Erythroblast (primary cell): ENCODE measurements at places on chromosomes 12 and 14.

DNA sequence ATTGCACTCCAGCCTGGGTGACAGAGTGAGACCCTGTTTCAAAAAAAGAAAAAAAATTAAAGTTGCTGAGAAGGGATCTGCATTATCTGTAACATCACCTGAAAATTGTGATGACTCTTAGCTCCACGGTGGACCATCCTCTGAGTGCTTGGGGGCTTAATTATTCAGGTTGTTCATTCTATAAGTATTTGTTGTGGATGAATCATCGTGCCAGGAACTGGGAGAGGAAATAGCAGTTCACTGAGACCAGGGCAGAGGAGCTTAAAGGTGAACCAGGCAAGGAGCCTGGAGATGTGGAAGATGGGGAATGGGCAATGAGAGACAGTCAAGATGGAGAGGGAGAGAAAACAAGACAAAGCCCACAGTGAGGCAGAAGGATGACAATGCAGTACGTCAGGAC lies 25.5 kb upstream of the GSC start:
- no peak for DNase-seq

DNA sequence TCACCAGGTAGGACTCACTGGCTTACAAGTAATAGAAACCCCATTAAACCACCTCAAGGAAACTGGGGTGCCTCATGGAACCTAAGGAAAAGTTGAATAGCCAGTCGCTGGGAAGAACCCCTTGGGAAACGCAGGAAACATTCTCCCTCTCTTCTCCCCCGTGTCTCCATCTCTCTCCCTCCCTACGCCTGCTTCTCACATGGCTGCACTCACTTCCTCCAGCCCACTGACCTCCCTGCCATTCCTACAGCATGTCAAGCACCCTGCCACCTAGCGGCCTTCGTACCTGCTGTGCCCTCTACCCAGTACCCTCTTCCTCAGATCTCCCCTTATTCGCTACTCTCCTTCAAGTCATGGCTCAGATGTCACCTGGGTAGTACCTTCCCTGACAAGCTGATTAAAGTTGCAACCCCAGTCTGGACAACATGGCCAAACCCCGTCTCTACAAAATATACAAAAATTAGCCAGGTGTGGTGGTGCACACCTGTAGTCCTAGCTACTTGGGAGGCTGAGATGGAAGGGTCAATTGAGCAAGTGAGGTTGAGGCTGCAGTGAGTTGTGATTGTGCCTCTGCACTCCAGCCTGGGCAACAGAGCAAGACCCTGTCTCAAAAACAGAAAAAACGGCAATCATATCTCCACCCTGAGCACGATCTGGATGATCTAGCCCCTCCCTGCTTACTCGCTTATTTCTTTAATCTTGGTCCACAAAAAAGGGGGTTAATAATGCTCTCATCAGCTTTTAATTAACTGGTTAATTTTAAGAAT lies 6.4 kb upstream of the DTX1 start:
- no peak for DNase-seq

DNA sequence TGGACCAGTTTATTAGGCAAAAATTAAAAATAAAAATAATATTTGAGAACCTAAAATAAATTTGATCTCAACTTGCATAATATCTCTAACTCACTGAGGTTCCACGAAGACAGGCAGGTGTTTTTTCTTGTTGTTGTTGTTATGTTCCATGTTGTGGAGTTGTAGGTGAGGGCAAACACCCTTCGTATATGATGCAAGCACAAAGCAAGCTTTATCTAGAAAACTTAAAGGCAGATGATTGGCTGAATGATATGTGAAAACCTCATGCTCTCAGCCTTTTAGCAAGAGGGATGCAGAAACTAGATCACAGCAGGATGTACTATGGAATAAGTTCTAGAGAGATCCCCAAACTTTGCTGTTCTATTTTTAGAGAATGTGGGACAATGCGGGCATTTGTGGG lies 502.7 kb downstream of the ETNK1 start:
- no peak for DNase-seq

DNA sequence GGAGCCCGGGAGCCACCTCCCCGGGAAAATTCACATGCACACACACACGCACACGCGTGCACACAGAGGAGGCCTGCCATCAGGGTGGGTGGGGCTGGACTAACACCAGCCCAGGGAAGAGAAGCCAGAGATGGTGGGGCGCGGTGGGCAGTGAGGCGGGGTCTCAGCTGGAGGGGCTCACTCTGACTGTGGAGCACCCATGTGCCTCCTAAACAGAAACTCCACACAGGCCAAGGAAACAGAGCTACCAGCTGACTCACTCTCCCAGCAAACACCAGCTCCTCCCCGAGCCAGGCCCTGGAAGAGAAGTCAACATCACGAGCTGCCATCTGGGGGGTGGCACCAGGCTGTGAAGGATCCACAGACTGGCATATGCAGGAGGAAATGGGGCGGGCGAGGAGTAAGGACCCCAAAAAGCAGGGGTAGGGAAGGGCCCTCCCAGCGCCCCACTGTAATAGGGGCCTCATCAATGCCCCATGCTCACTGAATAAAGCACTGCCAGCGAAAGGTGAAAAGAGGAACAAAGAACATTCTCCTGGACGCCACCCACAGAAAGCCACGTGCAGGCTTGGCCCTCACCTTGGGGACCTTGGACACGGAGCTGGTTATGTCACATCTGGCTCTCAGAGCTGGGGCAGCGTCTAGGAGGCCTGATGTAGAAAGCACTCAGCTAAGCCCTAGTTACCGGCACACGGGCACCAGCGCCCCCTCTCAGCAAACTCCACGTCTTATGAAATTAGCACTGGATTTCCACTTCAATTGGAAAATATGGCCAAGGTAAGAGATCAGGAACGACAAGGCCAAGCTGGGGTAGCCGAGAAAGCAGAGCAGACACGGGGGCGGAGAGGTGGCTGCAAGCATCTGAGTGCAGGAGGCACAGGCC lies 8.4 kb upstream of the INF2 start:
- peak; percentile 81 for DNase-seq

DNA sequence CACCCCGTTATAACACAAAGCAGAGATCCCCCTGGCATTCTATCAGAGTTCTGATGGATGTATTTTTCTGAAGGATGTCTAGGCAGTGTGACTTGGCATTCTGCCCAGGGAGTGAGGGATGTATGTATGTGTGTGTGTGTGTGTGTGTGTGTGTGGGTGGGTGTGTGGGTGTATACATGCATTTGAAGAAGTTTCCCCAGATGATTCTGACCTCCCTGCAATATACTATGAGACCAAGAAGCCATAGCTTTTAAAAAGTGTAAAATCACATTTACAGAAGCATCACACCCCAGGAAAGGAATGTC lies 59.7 kb upstream of the NAP1L1 start:
- peak; percentile 38 for DNase-seq
